ENCODE measurements at places on chromosomes 2 and 18.

GRCh38 chr2:222304737-222305515 is 6.1 kb upstream of the PAX3 start:
- DNase-seq: no peak

GRCh38 chr2:634636-635388 is 42.4 kb downstream of the TMEM18 start:
- no peak for DNase-seq

DNA sequence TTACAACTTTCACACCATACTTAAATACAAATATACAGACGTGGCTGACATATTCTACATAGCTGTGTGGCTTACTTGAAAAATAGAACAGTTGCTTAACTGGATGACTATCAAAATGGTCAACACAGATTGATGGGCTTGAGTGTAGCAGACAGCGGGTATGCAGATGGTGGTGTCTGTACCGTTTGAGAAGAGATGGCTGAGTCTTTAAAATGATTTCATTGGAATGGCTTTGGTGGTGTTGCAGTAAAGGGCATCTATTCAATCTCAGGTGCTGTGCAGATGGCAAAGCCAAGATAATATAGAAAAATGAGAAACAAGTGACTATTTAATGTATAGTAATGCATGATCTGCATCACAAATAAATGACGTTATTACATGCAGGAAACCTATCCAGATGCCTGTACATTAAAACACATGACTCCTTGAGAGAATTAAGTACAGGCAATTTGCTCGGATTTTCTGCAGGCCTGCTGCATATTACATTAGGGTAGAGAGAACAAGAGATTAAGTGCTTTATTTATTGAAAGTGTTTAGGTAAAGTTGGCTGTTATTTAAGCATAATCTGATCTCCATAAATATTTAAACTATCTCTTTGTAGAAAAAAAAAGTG is 68.5 kb downstream of the AGPS start:
- no peak for DNase-seq

GRCh38 chr18:3319399-3319798 is 57.5 kb downstream of the MYL12B start:
- no peak for DNase-seq

GRCh38 chr18:9531791-9532410 is 56.6 kb downstream of the RALBP1 start:
- no peak for DNase-seq

GRCh38 chr2:62785810-62786597 is 80.5 kb downstream of the EHBP1 start:
- DNase-seq: no peak

GRCh38 chr2:25400576-25401216 is 59.0 kb upstream of the DNMT3A start:
- DNase-seq: no peak

- DNase-seq: no peak
Observed at GRCh38 chr2:136751406-136751805, 13.9 kb upstream of the THSD7B start.

- no peak for DNase-seq
Observed at GRCh38 chr18:61738042-61738441, 154.8 kb downstream of the RNF152 start.

DNA sequence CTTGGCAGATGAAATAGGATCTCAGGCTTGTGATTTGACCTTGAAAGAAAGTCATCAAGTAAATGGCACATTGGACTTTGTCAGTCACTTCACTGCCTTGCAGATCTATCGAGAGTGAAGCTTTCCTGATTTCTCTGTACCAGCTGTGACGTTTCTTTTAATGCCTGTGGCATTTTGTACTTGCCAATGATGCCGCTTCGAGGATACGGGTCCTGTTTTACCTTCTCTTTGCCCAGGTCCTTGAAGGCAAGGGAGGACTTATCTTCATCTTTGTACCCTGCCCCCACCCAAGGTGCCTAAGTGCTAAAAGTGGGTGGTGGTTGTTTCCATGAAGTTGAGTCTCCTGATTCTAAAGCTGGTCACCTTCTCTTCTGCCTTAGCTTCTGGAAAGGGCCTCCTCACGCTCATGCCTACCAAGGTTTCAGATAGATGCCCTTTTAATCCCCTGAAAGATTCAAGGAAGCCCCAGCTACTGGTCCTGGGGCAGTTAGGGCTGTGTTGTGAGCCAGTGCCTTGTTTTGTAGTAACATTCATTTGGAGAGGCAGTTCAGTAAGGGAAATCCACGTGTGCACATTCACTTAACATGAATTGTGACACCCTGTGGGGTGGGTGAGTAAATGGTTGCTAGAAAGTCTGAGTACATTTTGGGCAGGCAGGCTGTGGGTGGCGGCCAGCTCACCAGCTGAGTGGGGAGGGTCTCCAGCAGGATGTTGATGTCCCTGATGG is 6.1 kb downstream of the LBH start:
- DNase-seq: no peak

GRCh38 chr2:44801841-44802776 is 139.4 kb upstream of the SIX3 start:
- no peak for DNase-seq

GRCh38 chr18:57748770-57749603 is 54.1 kb downstream of the ATP8B1 start:
- no peak for DNase-seq
